ENCODE measurements at places on chromosomes 11 and 22.

DNA sequence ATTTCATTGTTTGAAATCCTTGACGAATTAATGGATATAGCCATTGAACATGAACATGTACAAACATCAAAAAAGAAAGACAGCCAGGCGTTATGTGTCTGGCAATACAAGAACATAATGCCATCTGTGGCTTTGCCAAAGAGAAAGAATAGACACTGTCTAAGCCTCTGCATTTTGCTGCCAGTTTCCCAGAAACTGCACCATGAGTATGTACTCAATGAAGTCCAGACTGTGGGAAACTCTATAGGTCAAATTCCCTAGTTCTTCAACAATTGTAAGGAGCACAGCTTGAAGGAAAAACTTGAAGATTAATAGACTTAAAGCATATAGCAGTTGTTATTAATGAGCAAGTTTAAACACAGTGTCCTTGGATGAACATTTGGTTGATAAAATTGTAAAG, 71.3 kb downstream of the BBOX1 start:
- no peak for DNase-seq

- DNase-seq = no peak
These were observed 1495.7 kb downstream of the TBC1D22A start for GRCh38 chr22:48258064-48258701.

DNA sequence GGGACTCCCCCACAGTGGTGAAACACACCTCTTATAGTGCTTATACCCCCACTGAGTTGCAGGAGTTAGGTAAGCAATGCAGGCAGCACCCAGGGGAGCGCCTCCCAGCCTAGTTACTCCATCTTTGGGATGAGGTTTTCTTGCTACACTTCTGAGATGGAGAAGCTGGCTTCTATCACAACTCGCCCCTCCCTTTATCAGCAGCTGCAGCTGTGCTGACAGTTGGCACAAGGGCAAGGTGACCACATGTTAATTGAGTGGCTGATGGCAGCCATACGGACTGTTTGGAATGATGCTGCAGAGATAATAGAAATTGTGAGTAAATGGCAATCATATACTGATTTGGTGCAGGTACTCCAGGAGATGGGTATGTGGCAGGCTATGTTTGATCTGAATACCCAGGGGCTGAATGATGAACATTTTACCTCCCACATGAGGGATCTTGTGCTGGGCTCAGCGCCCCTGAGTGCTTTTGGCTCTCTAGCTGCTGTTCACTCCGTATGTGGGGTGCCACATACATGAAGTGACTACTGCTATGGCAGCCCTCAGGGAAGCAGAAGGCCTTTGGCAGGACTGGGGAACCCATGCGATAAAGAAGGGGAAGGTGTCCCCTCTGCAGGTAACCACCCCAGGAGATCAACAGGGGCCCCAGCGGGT, 29.2 kb upstream of the KCNA4 start:
- no peak for DNase-seq

DNA sequence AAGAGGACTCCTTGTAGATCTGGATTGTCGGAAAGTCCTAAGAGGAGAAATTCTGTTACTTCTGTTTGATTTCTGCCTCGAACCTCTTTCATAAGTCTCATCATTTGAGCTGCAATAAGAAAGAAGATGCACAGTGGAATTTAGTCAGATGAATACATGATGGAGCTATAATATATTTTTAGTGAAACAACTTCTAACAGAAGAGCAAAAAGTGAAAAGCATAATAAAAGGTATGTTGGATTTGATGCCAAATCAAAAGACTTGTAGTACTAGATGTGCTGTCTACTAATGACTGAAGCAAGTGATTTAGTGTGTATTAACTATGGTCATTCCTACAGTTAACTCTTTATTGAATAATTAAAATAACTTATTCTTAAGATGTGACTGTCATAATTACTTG, at the start of gene OR5AP2:
Gene OR5AP2, minus strand, starts transcription at position 101 of the 400 bp plus-strand sequence. Its CDS starts 0 bp downstream, at position 101.
- no peak for DNase-seq

- no peak for DNase-seq
These were observed 9.4 kb upstream of the PLA2G6 start for GRCh38 chr22:38191055-38191454.

DNA sequence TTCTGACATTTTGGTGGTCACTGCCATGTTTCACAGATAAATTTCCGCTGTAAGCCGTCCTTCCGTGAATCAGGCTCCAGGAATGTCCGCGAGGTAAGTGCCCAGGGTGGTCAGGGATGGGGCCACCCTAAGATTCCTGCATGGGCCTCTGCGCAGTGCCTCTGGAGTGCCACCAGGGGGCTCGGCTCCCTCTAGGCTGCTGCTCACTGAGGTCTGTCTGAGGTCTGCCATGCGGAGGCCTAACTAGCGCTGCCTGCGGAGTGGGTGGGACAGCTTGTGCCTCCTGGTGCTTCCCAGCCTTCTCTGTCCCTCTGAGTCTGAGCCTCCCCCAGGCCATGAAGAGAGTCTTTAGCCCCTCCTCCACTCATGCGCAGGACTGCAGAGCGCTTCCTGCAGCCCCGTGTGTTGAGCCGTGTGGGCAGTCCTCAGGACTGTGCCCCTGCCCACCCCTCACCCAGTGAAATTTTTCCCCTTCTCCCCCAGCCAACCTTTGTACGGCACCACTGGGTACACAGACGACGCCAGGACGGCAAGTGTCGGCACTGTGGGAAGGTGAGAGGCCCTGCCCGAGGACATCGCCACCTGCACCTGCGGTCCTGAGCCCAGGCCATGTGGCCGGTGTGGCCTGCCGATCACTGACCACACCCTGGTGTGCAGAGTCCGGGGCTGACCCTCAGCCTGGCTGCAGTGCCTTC, 11.9 kb upstream of the MDK start:
- peak; percentile 94 for DNase-seq

- DNase-seq = no peak
These were observed 41.7 kb downstream of the KCNJ4 start for GRCh38 chr22:38413085-38414008.

DNA sequence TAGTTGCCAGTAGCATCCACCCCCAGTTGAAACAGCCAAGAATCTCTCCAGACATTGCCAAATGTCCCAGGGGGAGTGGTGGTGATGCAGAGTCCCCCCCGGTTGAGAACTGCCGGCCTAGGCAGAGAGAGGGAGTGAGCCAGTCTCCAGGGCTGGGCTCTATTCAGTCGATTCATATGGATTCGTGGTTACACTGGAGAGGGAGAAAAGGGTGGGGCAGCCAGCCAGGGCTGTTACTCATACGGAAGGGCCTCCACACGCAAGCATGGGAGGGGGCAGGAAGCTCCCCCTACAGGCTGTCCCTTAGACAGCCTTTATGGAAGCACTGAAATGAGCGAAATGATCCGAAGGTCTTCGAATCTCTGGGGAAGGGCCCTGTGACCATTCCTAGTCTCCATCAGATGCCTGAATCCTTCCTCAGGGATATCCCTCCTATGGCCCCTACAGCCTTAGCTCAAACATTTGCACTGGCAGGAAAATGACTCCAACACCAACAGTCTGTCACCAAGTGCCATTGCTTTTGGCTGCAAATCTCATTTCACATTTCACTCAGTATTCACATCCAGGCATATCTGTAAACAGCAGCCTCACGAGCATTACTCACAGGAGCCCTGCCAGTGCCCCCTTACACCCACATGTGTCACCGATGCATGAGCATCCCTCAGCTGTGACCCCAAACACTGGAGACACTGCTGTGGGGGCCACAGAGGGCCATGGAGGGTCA, 18.4 kb upstream of the TLCD5 start:
- no peak for DNase-seq

DNA sequence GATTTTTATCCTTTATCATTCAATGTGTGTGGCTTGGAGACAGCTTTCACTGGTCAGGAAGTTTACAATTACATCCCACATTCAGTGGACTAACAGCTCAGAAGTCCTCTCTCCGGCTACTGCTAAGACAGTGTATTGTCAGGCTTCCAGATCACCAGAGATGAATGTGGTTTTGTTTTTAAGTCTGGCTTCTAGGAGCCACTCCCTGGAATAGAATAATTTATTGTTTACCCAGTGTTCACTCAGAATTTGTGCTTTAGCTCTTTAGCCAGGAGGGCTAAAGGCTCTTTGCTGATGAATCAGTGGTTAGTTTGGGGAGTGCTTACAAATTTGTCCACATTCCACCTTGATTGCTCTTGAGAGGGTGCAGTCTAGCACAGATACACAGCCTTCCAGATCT, 26.5 kb downstream of the TRIM77 start:
- no peak for DNase-seq

DNA sequence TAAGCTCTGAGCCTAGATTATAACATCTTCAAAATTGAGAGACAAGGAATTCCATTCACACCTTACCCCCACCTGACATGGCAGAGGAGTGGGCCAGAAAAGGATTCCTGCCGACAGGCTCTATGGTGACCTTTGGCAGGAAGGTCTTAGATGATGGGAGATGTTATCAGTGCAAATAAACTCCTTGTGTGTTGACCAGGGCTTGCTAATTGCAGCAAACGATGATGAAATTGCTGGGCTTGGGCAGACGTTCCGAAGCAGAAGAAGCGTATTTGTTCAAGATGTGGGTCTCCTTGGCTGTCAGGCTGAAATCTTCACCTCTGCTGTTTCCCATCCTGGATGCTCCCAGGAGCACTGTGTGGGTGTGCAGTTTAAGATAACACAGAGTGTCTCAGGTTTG, 183.7 kb upstream of the CADM1 start:
- no peak for DNase-seq

GRCh38 chr11:14336507-14337503, 22.2 kb downstream of the RRAS2 start:
- DNase-seq = no peak

GRCh38 chr22:35394011-35394312, 6.0 kb upstream of the MCM5 start:
- DNase-seq = no peak

DNA sequence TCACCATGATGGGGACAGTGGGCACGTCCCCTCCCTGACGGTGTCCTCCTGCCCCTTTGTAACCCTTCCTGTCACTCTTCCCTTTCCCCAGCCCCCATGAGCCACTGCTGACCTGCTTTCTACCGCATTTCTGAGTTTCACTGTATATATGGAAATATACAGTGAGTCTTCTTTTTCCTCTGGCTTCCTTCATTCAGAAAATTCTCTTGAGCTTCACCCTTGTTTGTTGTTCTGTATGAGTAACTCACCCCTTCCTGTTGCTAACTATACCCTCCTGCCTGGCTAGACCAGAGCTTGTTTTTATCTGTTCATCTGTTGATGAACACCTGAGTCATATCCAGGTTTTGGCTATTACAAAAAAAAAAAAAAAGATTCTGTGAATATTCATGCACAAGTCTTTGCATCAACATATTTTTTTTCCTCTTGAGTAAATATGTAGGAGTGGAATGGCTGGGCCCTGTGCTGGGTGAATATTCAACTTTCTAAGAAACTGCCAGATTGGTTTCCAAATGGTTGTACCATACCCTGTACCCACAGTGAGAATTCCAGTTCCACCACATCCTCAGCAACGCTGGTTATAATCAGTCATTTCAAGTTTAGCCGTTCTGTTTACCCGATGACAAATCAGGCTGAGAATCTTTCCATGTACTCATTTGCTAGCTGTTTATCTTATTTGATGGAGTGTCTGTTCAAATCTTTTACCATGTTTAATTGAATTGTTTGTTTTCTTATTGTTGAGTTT, 62.0 kb downstream of the IGF2 start:
- DNase-seq = no peak

DNA sequence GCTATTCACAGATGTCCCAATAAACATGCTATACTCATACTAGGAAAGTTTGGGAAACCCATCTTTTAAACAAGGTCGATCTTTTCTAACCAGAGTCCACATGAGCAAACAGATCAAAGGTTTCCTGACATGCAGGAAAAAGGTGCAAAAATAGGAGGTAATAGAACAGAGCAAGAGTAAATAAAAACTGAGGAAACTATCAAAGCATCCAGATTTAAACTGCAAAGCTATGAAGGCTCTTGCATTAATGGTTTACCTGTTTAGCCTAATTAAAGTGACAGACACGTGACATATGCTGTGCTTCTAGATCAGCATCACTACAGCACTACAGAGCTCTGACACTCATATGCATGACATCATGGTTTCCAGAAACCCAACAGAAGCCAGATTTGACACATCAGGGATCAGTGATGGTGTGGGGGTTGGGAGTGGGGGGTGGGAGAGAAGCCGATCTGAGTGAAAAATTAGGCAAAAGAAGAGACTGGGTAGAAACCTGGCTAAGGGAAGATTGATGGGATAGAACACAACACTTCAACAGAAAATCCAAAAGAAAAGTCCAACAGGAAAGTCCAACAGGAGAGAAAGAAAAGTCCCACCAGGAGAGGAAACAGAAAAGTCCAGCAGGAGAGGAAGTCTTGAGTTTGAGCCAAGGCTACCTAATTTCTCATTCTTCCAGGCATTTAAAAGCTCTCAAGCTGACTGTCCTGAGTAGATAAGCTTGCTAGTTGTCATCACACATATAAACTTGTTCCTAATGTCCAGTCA, 262.3 kb downstream of the SOX6 start:
- DNase-seq = no peak

DNA sequence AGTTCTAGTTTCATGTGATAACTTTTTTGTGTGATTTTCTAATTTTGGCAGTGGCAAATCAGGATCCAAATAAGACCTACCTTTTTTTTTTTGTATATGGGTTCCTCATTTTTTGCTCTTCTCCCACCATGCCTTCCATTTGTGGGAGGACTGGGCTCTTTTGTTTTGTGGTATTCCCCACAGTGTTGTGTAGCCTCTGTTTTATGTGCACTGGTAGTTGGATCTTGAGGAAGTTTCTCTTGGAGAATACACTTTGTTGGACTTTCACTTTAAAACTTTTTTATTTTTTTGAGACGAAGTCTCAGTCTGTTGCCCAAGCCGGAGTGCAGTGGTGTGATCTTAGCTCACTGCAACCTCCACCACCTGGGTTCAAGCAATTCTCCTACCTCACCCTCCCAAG, 39.7 kb downstream of the PPP6R3 start:
- no peak for DNase-seq

GRCh38 chr11:35250621-35251020, 111.7 kb downstream of the CD44 start:
- DNase-seq = no peak

GRCh38 chr11:114026355-114026754, 33.2 kb upstream of the ZBTB16 start:
- peak; percentile 62 for DNase-seq

GRCh38 chr11:57643802-57644201, 5.9 kb downstream of the YPEL4 start:
- peak; percentile 77 for DNase-seq

GRCh38 chr11:72239849-72240460, 4.0 kb downstream of the PHOX2A start:
- no peak for DNase-seq

GRCh38 chr22:29306175-29306834, at the start of gene GAS2L1:
Gene GAS2L1 (plus strand): TSS chr22:29306650. CDS start chr22:29308106, 1,456 bp downstream.
- DNase-seq = peak; percentile 100

- DNase-seq = no peak
These were observed 17.1 kb upstream of the EFCAB6 start for GRCh38 chr22:43828998-43829782.

Measured in HuH-7 (cell line).